ENCODE measurements at places on chromosomes 4 and X.
A peak's percentile ranks its signal among the peaks of the same experiment; 100 is the strongest.

GRCh38 chr4:30719454-30720020, 632 bp upstream of the PCDH7 start:
- peak; percentile 67 for DNase-seq

DNA sequence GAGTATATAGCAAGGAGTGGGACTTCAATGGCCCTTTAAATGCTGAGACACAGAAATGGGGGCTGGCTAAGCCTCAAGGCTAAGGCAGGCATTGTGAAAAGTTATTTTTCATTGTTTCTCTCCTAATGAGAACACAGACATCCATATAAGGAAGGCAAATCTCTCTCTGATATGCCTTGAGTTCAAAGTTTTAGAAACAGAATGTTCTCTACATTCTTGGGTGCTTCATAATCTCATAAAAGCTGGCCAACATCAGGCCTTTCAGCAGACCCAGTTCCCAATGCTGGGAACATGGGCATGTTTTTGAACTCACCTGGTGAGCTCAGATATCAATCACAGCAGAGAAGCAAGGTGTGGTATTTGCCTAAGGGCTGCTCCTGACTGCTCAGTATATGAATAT, 19.4 kb upstream of the RAB40A start:
- no peak for DNase-seq

DNA sequence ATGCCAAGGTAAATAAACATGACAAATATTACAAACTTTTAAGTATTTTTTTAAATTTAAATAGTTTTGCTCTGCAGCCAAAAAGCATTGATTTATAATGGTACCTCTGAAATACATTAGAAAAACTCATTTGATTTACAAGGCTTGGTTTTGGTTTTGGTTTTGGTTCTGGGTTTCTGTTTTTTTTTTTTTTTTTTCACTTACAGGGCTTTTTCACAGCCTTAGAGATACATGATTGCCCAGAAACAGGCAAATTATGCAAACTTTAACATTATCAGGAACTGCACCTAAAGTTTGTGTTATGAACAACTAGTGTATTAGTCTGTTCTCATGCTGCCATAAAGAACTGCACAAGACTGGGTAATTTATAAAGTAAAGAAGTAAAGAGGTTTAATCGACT, 196.4 kb upstream of the DDX53 start:
- no peak for DNase-seq

DNA sequence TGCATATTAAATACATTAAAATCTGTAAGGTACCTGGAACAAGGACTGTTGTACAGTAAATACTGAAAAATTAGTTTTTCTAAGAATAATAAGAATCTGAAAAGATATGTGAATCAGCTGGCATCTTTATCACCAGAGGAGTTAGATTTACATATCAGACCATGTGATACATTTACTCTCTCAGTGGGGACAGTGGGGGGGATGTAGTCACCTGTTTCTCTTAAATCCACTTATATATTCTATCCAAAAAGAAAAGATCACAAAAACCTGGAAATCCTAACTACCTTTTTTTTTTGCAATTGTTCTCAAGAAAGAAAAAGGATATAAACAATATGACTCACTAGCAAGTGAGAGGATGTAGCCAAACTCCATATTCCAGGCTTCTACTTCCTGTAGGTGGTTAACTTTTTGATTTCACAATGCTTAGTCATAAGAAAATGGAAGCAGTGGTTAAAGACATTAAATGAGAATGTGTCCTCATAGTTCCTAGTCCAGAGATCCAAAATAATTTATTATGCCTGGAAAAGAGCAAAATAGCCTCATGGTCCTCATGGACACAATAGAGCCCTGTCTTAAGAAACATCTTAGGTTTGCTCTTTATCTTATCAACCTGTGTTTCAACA, 22.5 kb upstream of the MYOZ2 start:
- no peak for DNase-seq

DNA sequence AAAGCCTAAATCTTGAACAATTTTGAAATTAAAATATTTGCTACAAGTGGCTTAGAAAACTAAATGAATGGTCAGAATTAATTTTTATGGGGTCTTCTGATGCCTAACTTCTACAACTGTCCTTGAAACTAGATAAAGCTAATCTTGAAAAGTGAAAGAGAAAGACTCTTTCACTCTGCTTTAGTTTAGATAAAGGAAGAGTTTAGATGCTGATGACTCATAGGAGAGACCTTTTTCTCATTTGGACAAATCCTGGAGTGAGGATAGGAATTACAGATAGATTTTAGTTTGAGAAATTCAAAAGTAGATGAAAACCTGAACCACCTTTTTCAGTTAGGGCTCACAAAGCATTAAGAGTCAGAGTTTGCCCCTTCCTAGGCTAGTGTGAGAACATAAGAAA, 342.3 kb upstream of the GRID2 start:
- no peak for DNase-seq

GRCh38 chr4:143402776-143403552, 66.3 kb downstream of the GAB1 start:
- peak; percentile 3 for DNase-seq

- DNase-seq = no peak
Measured at GRCh38 chr4:650461-650860, 23.6 kb downstream of the ATP5ME start.

- DNase-seq = no peak
Measured at GRCh38 chr4:10530137-10530786, 73.0 kb upstream of the ZNF518B start.

DNA sequence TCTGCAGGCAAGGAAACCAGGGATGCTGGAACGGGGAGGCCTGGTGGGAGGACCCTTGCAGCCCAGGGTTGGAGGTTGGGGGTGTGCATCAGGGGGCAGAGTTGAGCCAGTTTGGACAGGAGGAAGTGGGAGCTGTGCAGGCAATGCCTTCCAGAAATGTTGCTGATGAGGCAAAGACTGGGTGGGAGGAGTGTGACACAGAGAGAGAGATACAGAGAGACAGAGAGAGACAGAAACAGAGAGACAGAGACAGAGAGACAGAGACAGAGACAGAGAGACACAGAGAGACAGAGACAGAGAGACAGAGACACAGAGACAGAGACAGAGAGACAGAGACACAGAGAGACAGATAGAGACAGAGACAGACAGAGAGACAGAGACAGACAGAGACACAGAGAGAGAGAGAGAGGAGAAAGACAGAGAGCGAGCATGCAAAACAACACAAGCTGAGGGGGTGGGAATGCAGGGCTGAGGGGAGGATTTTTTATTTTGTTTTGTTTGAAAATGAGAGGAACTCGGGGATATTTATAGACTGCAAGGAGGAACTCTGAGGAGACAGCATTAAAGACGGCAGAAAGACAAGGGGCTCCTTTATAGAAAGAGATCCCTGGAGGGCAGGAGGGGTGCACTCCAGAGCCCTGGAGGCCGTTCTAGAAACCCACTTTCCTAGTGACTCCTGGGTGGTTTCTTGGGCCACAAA, 1.9 kb upstream of the HAUS3 start:
- DNase-seq = no peak

- DNase-seq = no peak
Measured at GRCh38 chr4:5133933-5134594, 82.8 kb downstream of the STK32B start.

DNA sequence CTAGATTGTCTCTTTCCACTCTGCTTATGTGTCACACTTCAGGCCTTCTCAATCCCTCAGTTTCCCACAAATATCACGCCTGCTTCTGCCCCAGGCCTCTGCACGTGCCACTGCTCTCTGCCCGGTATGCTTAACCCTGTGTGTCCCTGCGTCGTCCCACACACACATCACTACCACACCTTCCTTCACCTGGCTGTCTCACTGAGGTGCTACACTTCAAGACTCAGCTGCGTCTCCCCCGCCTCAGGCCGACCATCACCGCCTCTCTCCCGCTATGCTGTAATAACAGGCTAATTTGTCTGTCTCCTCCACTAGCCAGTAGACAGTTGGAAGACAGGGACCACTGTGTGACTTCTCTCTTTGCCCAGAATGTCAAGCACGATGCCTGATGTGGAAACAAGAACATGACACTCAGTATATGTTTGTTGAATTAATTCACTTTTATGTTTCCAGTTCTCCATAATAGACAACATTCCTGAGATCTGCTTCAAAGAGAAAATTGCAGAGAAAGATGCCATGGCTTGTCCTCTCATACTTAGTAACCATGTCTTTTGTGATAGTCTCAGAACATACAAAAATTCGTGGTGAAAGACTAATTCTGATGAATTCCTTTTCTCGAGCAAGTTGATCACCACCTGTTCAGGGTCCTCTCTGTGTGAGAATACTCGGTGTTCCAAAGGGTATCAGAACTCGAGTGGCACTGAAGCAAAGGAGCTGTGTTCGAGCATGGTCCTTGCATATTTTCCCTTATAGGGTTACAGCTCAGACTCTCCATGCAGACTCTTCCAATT, 54.2 kb downstream of the AFAP1 start:
- DNase-seq = no peak

- DNase-seq = no peak
Measured at GRCh38 chr4:29861307-29861706, 858.9 kb upstream of the PCDH7 start.

- no peak for DNase-seq
Measured at GRCh38 chr4:47367761-47368160, 95.7 kb downstream of the COMMD8 start.

GRCh38 chr4:2811830-2812611, 19.1 kb downstream of the SH3BP2 start:
- peak; percentile 28 for DNase-seq

DNA sequence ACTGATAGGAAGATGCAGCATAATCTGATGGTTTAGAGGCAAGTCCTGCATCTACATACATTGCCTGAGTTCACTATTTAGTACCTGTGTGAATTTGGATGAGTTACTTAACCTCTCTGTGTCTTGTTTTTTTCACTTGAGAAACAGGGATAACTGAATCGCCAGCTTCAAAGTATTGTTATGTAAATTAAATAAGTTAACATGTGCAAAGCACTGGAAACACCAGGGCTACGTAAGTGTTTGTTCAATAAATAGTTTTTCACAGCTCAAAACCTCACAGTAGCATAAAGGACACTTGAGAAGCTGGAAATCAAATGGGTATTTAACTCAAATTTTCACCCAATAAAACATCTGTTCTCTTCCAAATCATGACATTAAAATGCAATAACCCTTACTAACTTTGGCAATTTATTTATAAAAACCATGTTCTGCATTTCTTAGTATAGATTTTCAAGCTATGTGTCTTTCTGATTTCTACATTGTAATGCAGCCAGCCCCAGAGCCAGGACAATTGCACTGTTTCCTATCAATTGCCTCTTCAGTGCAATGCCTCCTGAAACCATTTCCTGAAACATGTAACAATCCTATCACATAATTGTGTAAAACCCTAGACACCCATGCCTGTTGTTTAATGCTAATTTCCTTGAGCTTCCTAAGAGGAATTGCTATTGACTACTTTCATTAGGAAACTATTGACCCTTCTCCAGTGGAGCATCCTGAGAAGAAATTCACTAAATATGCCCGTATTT, 177.1 kb downstream of the UNC5C start:
- DNase-seq = no peak

GRCh38 chr4:145061318-145061920, 36.6 kb downstream of the ANAPC10 start:
- DNase-seq = no peak

DNA sequence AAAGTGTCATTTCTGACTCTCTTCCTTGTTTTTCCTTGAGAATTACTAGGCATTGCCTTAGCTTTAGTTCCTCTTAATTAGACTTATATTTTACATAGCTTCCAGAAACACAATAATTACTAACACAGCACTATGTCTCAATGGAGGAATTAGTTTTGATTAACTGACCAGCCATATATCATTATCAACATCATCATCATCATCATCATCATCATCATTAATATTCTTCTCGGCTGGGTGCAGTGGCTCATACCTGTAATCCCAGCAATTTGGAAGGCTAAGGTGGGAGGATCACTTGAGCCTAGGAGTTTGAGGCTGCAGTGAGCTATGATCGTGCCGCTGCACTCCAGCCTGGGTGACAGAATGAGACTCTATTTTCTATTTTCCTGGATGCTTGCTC, 2.7 kb upstream of the SLC25A5 start:
- DNase-seq = no peak

DNA sequence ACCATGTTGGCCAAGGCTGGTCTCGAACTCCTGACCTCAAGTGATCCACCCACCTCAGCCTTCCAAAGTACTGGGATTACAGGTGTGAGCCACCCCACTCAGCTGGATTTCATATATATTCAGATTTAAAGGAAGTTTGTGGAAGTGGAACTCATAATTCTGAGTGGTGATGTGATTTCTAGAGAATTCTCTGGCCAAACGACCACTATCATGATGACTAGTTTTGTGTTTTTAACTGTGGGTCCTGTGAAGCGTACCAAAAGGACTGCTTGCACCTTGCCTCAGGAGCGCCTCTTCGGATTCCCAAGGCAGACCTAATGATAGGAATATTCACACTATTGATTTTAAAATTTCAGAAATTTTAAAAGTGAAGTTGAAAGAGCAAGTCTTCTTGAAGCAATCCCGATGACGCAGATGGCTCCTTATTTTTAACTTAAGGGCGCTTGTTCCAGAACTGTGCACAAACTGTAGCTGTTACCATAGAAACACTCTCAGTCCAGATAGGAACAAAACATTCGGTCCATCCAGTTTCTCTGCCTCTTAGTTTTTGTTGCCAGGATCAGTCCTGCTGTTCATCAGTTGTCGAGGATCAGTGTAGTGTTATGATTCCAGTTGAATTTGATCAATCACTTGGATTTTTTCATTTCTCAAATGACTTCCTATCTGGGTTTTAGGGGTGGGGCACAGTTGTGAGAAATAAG, 51.7 kb upstream of the CLCN4 start:
- DNase-seq = no peak

DNA sequence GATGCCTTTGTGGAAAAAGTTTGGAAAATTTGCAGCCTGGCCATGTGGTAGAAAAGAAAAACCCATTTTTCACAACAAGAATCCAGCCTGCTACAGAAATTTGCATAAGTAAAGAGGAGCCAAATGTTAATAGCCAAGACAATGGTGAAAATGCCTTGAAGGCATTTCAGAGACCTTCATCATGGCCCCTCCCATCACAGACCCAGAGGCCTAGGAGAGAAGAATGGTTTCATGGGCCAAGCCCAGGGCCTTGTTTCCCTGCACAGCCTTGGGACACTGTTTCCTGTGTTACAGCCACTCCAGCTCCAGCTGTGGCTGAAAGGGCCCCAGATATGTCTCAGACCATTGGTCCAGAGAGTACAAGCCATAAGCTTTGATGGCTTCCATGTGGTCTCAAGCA, 101.4 kb upstream of the LINC00632 start:
- no peak for DNase-seq

DNA sequence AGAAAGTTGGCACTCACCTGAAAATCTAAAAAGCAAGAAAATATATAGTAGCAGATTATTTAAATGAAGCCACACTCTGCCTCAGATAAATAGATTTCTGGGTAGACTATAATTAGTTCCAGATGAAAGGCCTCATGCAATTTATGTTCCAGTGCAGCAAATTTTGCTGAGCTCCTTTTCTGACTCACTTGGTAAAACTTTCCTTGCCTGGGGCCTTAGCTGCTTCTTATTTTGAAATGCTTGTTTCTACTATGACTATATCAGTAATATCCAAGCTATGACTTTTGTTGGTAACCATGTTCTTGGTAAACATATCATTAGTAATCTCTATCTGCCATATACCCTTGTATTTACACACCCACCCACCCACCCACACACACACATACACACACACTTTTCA, 961.8 kb downstream of the SH3BGRL start:
- no peak for DNase-seq

- no peak for DNase-seq
Measured at GRCh38 chr4:146256328-146256727, 42.0 kb downstream of the REELD1 start.

Measured in amygdala (tissue), 56 donors.